ENCODE measurements at places on chromosomes 16 and 17. TPM values are rescaled to one million over a fixed set of nuclear protein-coding genes. Genes with fewer than 3 reads are reported as not detected.

DNA sequence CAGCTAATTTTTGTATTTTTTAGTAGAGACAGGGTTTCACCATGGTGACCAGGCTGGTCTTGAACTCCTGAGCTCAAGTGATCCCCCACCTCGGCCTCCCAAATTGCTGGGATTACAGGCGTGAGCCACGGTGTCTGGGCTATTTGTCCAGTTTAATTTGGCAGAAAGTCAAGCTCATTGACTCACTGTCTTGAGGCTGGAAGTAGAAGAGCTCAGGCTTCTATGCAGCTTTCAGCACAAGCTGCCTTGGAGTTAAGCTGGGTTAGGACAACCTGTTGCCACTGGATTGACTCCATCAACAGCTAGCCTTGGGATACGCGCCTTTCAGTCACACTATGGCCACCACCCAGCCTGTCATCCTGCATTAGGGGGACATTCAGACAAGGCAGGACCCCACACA lies 76.2 kb upstream of the DNAH17 start:
- DNase-seq = no peak

GRCh38 chr16:20899071-20899470 lies 1.1 kb downstream of the DCUN1D3 start:
- no peak for DNase-seq

- no peak for DNase-seq
Observed at GRCh38 chr16:47851146-47851545, 304.6 kb downstream of the ABCC12 start.

- DNase-seq = no peak
Observed at GRCh38 chr17:60170835-60171752, 21.3 kb downstream of the CA4 start.

GRCh38 chr17:49494986-49495841 lies at the start of gene NGFR:
TSS of gene NGFR (plus strand) at chr17:49495293. CDS start at chr17:49495418, 125 bp downstream.
- peak; percentile 79 for DNase-seq

CHST4 gene
- total RNA-seq = 0.57 TPM

DNA sequence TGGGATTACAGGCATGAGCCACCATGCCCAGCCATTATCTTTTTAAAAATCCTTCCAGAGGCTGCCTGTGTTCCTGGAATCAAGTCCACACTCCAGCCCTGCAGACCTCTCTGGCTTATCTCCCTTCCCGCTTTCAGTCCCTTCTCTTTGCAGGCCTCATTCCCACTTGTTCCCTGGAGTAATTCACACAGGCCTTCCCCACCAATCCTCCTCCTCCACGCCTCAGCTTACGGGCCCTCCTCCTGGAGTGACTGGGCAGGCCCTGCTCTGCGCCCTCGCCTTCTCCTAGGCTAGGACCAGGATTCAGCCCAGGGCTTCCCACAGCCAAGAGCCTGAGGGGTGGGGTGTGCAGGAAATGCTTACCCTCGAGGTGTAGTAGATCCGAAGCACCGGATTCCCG lies 2.8 kb downstream of the CDIPT start:
- no peak for DNase-seq

SF3B3 gene
- total RNA-seq = 196 TPM

DNA sequence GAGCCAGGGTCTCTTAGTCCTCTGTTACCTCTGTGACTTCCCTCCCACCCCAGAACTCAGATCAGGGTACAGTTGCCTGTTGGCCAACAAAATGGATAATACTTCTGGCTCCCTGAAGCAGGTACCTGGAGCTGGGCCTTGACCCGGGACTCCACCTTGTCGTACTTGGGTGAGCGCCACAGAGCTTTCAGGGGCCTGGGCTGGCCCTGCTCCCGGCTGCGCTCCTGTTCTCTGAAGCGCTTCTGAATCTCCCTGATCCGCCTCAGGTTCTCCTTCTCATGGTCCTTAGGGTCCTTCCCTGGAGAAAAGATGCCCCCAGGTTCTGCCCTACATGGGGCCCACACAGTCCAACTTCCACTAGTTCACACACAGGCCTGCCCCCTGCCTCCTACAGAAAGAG lies 1.7 kb downstream of the ENKD1 start:
- peak; percentile 17 for DNase-seq

DNA sequence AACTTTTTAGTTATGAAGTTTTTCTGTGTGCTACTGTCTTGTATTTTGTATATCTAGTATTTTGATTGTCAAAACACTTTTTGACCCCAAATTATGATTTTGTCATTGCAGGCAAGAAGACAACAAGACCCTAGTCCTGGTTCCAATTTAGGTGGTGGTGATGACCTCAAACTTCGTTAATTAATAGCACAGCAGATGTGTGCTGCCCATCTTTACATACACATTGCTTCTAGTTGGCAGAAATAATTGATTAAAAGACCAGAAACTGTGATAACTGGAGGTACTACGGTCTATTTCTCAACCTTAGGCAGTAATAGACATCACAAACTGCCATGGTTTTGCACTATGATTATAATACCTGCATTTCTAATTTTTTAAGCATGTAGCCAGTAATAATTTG lies 11.1 kb upstream of the PHAF1 start:
- DNase-seq = no peak

MPP2 gene
- total RNA-seq = 11.0 TPM

STX4 gene
- total RNA-seq = 65.8 TPM

DNA sequence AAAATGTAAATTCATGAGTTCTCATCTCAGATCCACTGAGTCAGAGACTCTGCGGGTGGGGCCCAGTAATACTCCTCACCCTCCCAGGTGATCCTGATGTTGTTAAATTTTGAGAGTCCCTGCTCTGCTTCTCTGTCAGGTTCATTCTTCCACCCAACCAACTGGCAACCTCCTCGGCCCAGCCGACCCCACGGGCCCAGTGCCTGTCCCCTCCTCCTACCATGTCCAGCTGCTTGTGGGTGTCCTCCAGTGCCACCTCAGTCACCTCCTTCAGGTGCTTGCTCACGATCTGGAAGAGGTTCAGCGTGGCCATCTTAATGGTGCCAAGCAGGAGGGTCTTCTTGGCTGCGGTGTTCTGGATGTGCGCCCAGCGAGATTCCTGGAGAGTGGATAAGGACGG lies 9.8 kb downstream of the CCDC42 start:
- no peak for DNase-seq

GP1BA gene
- not detected for total RNA-seq

DNA sequence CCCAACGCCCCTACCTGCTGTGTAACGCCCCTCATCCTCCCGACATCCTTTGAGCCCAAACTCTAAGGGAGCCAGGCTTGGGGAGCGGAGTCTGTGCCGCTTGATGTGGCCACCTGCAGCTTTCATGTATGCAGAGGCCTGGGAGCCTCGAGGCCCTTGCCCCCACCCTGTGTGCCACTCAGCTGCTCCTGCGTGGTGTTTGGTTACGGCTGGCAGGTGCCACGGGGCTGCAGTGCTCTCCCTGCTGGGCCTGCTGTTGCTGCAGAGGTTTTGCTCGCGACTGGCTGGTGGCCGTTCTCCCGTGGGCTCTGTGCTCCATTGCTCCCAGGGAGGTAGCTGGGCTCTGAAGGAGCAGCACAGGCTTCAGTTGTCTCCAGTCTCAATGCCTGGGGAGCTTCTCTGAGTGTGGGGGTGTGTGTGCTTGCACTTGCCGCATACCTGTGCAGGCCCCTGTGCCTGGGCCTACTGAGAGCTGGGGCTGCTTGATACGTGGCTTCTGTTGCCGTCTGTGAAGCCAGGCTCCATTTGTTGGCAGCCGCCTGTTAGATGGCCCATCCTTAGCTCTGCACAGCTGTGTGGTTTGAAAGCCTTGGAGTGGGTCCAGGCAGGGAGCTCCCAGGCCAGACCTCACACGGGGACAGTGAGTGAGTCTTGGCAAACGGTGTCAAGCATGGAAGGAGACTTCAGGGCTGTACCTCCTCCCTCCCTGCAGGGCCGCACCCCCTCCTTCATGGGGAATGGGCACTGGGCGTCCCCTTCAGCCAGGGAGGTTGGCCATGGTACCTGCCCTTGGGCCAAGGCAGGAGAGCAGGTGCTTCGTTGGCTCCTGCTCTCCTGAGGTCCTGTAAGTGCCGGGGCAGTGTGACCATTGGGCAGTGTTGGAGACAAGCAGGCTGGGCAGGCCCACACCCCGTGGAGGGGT lies 47.2 kb downstream of the PDPK1 start:
- DNase-seq = peak; percentile 65

NOXO1 gene
- total RNA-seq = not detected

GRCh38 chr16:2027024-2028010 lies 615 bp downstream of the NHERF2 start:
- DNase-seq = no peak

ZNF18 gene
- 5.4 TPM for total RNA-seq

GRCh38 chr17:29579866-29580771 lies 9.3 kb downstream of the GIT1 start:
- peak; percentile 90 for DNase-seq

- no peak for DNase-seq
Observed at GRCh38 chr17:44502598-44503146, 534 bp downstream of the GPATCH8 start.

RUNDC3A gene
- 0.37 TPM for total RNA-seq

DNA sequence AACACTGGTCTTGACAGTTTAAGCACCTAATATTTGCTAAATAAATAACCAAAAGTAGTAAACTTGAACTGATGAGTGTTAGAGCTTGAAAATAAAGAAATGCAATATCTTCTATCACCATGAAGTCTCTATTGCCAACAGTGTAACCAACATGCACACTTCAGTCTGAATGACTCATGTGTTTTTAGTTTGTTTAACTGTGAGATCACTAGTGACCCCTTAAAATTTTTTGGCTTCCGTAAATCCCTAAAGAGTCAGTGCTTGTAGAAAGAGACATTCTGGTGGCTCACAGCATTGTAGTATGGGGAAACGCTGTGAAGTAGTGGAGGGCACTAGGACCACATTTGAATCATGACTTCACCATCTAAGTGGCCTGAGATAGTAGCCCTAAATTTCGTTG lies 341.1 kb downstream of the PMP22 start:
- no peak for DNase-seq

DNA sequence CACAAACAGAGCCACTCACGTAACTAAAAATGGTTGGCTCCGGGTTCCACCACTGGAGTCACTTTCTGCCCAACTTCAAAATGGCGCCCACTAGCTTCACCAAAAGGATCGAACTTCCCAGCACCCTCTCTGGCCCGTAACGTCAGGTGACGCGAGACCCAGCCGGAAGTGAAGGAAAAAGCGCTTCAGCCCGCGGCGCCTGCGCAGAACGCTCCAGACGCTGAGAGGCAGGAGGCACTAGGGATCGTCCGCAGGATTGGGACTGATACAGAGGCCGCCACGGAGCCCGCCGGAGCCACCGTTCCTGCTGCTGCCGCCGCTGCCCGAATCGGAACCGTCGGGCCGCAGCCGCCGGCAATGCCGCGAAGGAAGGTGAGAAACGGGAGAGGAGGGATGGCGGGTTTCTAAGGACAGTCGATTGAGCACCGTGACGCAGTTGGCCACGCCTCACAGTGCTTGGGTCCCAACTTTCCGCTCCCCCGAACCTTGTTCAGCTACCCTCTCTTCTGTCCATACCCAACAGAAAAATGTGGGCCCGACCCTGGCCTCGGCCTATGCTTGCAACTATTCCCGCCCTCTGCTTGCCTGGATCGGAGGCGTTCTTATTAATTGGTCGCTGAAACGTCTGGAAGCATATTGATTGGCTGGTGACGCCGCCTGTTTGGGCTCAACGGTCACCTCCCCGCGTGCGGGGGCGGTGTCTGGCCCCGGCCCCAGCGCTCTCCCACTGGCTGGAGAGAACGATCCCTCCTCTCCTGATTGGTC lies at the start of gene KAT7:
Gene KAT7, plus strand, starts transcription at position 204 of the 765 bp plus-strand sequence. Its CDS starts 154 bp downstream, at position 358.
- peak; percentile 99 for DNase-seq

DNA sequence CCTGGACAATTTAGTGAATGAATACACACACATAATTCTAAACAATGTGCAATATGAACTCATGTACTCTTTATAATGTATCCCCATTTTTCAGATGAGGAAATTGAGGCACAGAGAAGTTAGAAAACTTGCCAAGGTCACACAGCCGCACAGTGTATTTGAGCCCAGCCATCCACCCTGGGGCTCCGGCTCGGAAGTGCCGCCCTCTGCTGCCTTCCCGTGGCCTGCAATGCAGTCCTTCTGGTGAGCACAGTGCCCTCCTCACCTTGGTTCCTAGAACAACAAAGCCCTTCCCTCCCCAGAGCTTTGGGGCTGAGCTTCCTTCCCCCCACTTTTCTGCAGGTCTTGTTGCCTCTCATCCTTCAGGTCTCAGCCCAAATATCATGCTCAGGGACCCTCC lies 63.7 kb downstream of the C16orf78 start:
- no peak for DNase-seq

GRCh38 chr17:688100-688989 lies 26.3 kb downstream of the VPS53 start:
- no peak for DNase-seq

GRCh38 chr16:22694887-22695382 lies 119.0 kb upstream of the HS3ST2 start:
- peak; percentile 53 for DNase-seq

DNA sequence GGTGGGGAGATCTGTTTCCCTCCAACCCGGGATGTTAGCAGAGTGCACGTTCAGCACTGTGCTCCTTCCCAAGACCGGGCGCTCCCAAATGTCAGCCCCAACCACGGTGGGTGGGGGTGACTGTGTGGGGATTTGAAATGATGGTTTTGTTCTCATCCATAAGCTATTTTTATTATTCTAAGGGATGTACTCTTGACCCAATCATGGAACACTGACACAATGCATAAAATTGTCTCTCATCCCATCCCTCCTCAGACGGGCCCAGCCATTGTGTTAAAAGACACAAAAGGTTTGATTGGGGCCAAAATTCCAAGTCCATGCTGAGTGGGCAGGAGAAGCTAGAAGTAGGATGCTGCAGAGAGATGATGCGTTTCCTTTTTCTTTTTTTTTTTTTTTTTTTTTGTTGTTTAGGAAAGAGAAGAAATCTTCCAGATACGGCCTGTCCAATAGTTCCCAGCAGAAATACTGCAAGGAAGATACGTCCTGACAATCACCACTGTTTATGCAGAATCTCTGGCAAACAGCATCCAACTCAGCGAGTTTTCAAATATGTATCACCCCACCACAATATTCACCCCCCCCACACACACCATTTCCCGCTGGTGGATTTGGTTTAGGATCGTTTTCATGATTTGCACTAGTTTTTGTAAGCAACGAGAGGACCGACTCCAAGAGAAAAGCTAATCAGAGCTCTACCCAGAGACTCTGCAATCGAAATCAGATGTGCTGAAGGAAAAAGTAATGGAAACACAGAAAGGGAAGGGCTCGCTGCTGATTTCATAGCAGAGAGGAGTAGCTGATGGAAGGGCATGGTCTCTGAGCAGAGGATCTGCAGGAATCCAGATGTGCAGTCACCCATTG lies 163.5 kb upstream of the DYNLRB2 start:
- DNase-seq = no peak

DNA sequence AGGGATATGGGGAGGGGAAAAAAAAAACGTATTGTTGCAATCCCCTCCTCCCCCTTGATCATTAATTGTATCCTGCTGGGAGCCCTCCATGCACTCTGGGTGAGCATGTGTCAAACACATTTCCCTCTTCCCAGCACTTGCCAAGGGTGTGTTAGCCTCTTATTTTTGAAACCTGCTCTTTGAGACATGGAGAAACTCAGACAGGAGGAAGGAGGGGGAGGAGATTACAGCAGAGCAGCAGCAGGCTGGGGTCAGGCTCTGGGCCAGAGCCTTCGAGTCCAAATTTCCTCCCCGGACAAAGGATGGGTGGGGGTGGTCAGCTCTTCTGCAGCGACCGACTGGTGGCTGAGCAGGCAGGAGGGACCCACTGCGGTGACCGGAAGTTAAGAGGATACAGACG lies 64.7 kb downstream of the SOX9 start:
- peak; percentile 58 for DNase-seq
